ENCODE measurements at places on chromosomes 7 and 10. TPM values are rescaled to one million over a fixed set of nuclear protein-coding genes. Genes with fewer than 3 reads are reported as not detected.

The CTAGE4 gene
- not detected for total RNA-seq

DNA sequence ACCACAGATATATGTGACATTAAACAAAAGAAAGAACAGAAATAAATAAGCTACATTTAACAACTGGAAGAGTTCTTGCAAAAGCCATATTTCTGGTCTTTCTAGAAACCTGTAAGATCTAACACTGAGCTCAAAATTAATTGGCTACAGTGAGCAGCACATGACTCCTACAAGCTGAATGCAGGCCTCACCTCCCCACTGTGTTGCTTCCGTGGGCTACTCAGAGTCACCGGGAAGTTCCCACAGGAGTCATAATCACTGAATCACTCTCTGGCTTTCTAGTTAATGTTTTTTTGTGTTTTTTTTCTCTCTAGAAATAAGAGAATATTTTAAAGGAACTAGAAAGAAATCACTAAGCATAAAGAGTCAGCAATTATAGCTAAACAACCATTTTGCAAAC is 10.2 kb upstream of the MRPS24 start:
- no peak for DNase-seq

The RSPH10B2 gene
- total RNA-seq: not detected

- DNase-seq: no peak
Observed at GRCh38 chr7:83040484-83040883, 122.2 kb downstream of the PCLO start.

DNA sequence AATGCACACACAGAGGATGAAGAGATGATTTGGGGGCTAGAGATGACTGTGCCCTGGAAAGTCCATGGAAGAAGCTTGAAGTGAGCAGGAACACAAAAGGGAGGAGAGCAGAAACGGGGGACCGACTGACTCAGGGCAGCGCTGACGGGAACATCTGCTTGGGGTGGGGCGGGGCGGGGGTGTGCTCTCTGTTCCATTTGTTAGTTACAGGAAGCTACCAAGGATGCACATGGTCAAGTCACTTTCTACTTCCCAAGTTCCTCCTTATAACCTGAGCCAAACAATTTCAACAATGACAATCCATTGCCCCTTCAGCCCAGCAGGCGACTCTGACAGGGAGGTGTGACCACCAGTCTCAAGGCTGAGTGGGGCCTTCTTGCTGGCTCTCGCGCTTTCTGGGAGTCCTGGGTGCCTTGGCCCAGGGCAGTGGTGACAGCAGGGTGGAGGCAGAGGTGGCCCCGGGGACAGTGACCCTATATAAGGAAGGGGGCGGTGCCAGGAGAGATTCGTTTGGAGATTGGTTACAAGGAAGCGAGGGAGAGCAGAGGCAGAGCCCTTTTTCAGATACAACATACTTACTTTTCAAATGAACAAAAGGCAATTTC is 39.6 kb downstream of the CLEC2L start:
- no peak for DNase-seq

The DENND11 gene
- total RNA-seq: 28.4 TPM

The MET gene
- total RNA-seq: 71.8 TPM

DNA sequence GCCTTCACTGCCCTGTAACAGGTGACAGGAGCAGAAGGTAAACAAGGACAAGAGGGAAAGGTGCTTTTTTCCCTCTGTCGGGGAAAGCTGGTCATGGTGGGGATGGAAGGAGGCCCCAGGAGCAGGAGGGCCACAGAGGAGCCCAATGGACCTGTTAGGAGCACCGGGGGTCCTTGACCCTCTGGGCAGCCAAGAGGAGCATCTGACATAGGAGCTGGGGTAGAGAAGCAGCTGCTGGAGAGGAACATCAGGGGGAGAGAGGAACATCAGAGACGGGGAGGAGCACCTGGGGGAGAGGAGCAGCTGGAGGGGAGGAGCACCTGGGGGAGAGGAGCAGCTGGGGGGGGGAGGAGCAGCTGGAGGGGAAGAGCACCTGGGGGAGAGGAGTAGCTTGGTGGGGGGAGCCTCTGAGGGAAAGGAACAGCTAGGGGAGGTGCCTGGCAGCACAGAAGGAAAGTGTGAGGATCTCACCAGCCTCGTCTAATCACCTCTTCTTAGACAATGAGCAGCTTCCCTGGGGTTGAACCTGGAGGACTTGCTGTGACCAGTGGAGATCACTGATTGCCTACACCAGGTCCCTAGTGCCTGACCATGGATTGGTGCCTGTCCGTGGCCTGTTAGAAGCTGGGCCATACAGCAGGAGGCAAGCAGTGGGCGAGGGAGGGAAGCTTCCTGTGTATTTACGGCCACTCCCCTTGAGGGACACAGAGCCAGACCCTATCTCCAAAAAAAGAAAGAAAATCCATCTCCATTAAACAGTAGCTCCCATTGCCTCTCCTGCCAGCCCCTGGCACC is 37.6 kb downstream of the JAKMIP3 start:
- DNase-seq: no peak
